ENCODE measurements at places on chromosomes 2 and 18.

GRCh38 chr2:239199041-239199768, 201.6 kb downstream of the HDAC4 start:
- no peak for DNase-seq

DNA sequence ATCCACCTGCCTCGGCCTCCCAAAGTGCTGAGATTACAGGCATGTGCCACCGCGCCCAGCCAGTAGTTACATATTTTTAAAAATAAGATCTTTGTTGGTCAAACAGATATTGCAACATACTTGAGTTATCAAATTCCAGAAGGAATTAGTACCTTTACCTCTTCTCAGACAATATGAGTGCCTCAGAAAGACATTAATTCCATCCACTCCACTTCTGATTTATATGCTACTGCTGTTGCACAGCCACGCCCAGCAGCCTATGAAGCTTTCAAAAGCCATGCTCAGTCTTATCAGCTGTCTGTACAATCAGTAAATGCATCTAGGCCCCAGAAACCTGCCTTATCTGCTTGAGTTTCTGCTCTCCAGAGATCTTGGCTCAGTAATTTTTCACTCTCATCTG, 47.8 kb downstream of the MEX3C start:
- no peak for DNase-seq

DNA sequence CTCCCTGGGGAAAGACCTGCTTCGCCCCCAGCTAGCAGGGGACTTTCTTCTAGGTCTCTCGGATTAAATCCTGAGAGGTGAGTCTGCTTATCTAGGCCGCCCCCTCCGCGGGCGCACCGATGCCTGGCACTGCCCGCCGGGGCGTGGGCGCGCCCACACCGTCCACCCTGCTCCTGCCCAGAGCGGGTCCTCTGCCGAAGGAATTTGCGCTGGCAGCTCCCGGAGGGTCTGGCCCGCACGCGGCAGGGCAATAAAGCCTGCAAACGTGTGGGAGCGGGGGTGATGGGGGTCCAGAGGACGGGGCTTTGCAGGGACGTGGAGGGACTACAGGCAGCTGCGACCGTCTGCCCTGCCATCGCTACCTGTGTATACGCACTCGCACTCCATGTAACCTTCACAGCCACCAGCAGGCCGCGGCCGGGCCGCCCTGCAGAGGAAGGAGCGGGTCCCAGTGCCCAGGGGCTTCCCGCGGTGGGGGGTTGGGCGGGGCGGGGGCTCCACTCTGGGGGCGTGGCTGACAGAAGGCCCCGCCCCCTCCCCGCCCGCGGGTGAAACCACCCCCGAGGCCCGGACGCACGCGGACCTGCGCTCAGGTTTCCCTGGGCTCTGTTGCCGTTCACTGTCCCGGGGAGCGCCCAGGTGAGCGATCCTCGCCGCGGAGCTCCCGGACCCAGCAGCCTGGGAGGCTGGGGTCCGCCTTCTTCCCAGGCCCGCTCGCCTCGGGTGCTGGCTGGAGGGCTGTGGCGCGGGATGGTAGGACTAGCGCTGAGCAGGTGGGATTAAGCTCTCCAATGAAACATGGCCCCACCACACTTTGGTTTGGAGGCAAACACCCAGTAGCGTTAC, 174.5 kb upstream of the HS6ST1 start:
- DNase-seq, result no peak

GRCh38 chr2:9226458-9227380, 20.1 kb downstream of the ASAP2 start:
- no peak for DNase-seq

GRCh38 chr2:9398881-9399780, 24.2 kb downstream of the ITGB1BP1 start:
- no peak for DNase-seq

- no peak for DNase-seq
Observed at GRCh38 chr2:26536371-26537068, 58.6 kb upstream of the OTOF start.

- DNase-seq, result no peak
Observed at GRCh38 chr2:88615822-88616221, 11.4 kb downstream of the EIF2AK3 start.

DNA sequence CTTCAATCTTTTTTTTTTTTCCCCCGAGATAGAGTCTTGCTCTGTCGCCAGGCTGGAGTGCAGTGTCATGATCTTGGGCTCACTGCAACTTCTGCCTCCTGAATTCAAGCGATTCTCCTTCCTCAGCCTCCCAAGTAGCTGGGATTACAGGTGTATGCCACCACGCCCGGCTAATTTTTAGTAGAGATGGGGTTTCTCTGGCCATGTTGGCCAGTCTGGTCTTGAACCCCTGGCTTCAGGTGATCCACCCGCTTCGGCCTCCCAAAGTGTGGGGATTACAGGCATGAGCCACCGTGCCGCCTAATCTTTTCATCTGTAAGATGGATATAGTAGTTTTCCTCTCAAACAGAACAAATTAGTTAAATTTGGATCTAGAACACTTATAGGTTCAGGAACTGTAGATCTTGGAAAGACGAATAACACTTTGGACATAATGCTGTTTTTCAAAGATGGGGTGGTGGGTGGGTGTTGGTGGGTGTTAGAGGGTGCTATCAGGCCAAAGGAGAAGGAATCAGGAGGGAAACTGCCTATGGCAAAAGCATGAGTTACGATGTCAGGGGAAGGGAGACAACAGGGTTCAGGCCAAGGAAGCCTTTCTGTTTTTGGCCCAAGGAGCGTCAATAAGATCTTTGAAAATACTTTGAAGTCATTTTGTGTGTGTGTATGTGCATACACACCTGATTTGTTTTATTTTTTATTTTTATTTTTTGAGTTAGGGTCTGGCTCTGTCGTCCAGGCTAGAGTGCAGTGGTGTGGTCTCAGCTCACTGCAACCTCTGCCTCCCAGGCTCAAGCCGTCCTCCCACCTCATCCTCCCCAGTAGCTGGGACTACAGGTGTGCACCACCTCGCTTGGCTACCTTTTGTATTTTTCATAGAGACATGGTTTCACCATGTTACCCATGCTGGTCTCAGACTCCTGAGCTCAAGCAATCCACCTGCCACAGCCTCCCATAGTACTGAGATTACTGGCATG, 6.8 kb downstream of the RPL37A start:
- no peak for DNase-seq

GRCh38 chr2:16284941-16285625, 344.7 kb downstream of the MYCN start:
- DNase-seq, result no peak

DNA sequence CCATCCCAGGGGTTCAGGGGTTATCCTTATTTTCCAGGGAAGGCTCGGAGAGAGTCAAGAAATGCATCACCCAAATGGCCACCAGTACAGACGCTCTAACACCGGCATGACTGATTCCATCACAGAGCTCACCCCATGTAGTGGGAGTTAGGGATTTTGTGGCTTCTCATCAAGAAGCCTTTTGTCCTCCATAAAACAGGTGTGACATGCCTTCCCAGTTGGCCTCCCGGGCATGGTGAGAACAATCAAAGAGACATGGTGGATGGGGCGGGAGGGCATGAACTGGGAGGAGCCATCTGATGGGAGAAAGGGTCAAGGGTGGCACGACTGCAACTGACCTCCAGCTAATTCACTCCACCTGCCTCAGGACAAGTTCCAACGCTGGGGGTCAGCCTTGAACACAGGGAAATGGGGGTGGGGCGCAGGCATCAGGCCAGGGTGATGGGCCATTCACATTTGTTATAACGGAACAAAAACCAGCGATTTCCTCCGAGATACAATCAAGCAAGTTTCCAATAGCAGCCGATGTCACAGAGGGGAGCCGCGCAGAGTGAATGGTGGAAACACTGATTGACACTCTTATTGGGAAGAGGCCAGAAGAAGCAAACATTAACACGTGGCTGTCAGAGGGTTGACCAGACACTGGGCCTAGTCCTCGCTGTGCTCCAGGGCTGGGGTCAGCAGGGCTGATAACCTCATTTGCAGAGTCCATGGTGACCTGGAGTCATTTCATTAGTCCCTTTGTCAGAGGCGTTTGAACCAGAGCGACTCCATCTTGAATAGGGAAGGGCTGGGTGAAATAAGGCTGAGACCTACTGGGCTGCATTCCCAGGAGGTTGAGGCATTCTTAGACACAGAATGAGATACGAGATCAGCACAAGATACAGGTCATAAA, 80.5 kb upstream of the HPCAL1 start:
- no peak for DNase-seq

- DNase-seq, result no peak
Observed at GRCh38 chr2:235726554-235726953, 232.7 kb downstream of the AGAP1 start.

GRCh38 chr2:64861452-64862397, 127.5 kb upstream of the SLC1A4 start:
- no peak for DNase-seq

GRCh38 chr2:86364894-86365293, 27.5 kb upstream of the REEP1 start:
- DNase-seq, result no peak

DNA sequence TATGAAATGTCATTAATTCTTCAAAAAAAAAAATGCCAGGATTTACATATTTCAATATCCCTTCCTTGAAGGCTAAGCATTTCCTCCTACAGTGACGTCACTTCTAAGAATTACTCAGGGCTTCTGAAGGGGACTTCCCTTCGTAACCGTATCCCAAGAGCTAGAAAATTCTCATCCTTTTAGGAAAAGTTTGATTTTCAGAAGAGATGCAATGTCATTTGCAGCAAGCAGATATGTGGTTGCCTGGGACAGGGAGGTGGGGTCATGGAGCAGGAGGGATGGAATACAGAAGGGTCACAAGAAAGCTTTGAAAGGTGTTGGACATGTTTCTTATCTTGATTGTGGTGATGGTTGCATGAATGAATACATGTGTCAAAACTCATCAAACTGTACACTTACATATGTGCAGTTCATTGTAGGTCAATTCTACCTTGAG, 97.0 kb upstream of the ATL2 start:
- DNase-seq, result no peak

DNA sequence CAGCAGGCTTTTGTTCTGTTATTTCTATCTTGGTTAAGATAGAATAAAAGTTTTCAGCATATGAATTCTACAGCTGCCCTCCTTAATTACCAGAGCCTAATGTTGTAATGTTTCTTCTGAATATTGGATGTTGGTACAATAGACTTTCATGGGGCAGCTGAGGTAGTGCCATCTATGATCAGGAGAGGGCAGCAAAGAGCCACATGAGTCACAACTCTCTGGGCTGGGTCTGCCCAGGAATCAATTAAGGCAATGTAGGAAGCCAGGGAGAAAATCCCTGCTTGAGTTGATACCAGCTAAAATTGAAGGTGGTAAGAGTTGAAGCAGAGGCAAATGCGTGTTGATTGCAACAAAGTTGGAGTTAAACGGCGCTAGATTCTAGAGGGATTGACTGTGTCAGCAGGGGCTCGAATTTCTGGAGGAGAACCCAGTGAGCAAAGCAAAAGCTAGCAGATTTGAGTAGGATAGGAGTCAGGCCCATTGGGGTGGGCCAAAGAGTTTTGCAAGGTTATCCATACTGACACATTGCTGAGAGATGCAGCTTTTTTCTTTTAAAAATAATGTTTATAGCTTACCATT, 10.6 kb upstream of the MC5R start:
- DNase-seq, result peak; percentile 9

DNA sequence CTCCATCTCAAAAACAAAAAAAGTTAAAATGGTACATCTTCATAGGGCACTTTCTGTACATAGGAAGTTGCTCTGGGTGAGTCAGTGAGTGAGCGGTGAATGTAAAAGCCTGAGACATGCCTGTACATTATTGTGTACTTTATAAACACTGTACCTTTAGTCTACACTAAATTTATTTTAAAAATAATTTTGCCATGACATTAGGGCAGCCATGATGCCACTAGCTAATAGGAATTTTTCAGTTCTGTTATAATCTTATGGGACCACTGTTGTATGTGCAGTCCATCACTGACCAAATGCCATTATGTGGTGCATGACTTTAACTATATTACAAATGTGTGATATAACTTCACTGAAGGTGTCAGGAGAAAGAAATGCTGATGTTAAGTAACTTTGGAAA, 11.0 kb upstream of the TXNDC2 start:
- no peak for DNase-seq

GRCh38 chr2:240237609-240238174, 97.2 kb upstream of the OTOS start:
- no peak for DNase-seq

DNA sequence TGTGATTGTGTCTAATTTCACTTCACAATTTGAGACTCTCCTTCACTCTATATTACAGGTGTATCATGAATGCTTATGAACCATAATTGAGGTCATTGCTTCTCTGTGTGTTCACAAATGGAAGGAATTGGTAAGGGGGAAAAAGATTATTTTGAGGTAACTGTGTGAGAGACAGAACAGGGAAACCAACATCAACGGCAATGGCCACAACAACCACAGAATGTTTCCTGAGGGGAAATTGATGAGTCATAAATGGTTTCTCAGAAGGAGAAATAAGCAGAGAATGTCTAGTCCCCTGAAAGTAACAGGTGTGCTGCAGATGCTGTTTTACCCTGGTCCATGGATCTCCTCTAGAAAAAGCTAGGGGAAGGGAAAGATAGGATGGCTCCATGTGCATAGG, 361.2 kb upstream of the GALNT5 start:
- DNase-seq, result no peak

- no peak for DNase-seq
Observed at GRCh38 chr18:60888071-60888624, 445.1 kb upstream of the CDH20 start.

DNA sequence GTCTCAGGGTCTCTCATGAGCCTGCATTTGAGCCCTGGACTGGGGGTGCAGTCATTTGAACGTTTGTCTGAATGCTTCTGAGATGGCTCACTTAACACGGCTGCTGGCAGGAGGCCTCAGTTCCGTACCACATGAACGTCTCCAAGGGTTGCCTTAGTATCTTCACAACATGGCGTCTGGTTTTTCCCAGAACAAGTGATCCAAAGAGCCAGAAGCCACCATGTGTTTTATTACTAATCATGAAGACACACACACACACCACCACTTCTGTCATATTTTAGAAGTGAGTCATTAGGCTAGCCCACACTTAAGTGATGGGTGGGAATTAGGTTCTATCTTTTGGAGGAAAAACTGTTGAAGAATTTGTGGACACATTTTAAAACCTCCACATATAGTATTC, 15.0 kb upstream of the MYO1B start:
- no peak for DNase-seq

Data from C1 segment of cervical spinal cord (tissue), 14 donors.